Spleen (tissue), 13 donors: ENCODE measurements at places on chromosomes 5 and 9.

DNA sequence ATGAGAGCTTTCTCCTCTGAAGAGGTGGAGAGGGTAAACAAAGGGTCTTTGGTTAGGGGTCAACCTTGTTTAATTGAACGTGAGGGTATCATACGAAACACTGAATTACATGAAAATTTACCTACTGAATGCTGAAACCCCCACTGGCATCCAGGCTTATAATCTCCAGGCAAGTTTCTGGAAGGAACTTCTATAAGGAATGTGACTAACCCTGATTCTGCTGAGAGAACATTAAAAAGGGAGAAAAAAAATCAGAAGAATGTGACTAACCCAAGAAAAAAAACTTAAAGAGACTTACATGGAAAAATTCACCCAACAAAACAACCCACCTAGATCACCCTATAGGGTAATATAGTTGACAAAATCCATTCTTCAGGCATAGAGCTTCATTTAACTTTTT is 55.5 kb downstream of the APC start:
- no peak for DNase-seq

- DNase-seq = no peak
Observed at GRCh38 chr9:89743573-89744254, 138.9 kb downstream of the GADD45G start.

GRCh38 chr5:154278908-154279307 is 88.4 kb downstream of the GALNT10 start:
- DNase-seq = no peak

DNA sequence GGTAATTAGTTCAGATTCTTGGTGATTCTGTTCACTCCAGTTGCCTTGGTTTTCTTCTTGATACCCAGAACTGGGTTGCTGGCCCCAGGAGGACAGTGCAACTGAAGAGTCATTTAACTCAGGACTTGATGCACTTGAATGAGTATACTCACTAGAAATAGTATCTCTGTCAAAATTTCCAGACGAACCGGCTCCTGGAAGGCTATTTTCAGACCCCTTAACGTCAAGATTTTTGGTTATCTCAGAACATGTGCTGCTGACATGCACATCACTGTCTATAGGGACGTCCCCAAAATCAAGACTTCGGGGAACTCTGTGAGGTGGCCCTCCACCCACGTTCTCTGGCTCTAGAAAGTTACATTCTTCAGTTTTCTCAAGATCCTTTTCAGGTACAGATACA is 56.7 kb upstream of the PCA3 start:
- no peak for DNase-seq

DNA sequence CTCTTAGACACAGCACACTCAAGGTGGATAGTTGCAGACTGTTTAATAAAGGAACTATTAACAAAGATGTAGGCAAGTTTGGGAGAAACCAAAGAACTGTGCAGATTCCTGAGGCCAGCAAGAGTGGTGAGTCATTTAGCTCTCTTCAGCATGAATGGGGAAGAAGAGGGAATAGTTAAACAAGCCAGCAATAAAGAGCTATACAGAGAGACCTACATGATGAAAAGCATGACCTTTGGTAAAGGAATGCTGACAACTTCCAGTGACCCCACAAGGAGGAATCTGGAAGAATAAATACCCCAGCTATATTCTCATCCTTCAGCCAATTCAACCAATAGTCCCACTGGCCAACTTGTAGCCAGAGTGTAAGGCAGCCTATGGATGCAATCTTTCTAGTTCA is 706.0 kb upstream of the GRAMD2B start:
- no peak for DNase-seq

DNA sequence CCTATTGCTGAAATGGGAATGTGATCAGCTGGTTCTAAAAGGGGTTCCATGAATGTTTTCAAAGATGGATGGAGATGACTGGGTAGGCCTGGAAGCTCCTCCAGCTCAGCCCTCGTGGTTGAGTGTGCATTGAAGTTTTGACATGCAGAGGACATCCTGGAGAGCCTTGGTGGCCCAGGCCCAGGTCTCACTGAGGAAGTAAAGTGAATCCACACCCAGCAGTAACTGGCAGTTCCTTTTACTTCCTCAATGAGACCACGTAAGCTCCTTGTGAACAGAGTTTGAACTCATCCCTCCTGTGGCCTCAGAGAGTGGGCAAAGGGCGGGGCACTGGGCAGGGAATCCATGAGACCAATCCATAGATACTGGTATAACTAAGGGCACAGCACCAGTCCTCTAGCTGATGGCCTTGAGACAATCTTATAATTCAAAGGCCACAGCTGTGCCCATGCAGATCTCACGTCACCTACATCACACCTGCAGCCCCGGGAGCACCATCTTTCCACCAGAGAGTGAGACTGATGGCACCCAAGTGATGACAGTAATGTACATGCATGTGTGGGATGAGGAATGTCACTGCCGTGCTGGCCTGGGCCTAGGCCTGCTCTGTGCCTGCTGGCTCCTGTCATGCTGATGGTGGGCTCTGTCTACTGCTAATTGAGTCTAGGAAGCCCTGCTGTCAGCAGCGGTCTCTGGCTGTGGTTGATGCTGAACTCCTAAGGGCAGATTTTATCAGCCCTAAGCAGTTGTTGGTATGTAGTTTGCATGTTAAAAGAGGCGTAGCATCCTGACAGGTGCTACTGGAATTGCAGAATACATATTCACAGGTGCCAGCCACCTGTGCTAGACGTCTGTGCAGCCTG is 257.8 kb downstream of the FSTL4 start:
- no peak for DNase-seq

- DNase-seq = no peak
Observed at GRCh38 chr5:80928073-80928472, 32.1 kb upstream of the RASGRF2 start.

DNA sequence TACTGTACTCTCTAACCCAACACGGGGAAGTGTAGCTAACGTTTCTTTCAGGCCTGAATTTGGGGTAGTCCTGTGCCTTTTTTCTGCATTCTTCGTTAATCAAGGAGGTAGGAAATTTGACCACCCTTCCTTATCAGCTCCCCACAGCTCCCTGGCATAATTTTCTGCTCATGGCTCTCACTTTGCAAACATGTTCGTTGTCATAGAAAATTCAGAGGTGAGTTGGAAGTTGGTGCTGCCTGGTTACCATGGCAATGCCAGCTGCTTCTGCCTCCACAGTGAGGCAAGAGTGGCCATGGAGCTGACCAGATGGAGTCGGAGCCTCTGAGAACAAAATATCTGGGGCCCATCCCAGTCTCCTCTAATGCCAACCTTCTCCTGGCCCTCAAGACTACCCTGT is 116.6 kb upstream of the BOD1 start:
- DNase-seq = no peak

- no peak for DNase-seq
Observed at GRCh38 chr9:100619665-100620064, 41.8 kb downstream of the CAVIN4 start.

DNA sequence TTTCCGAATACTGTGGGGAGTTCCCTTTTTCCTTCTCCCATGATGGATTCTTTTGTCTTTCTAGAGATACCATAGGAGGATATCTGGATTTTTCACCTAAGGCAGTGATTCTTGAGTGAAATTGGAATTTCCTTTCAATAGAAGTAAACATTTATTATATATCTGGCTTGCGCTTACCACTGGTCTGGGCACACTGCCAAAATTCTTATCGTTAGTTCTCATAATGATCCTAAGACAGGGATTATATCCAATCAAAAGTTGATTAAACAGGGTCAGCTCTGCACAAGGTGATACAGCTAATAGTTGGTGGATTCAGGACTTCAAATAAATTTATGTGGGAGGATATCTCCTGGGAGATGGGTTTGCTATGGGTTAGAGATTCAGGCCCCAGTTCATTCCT is 9.6 kb downstream of the TLE4 start:
- DNase-seq = no peak

DNA sequence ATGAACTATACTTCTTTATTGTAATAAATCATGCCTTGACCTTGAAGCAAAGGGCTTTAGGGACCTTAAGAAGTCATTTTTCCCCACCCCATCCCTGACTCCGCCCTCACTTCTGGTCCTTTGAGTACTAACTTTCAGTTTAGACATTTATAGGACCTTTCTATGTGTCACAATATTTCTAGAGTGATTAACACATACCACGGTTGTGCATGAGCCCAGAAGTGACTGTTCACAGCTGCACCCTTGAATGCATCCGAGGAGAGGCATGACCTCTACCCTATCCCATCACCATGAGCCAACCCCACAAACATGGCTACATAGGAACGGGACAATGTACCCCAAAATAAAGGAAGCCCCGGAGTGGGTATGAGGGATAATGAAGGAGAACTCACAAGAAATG is 160.3 kb downstream of the HSD17B3 start:
- DNase-seq = no peak

GRCh38 chr5:158049459-158049858 is 190.5 kb upstream of the CLINT1 start:
- DNase-seq = no peak

DNA sequence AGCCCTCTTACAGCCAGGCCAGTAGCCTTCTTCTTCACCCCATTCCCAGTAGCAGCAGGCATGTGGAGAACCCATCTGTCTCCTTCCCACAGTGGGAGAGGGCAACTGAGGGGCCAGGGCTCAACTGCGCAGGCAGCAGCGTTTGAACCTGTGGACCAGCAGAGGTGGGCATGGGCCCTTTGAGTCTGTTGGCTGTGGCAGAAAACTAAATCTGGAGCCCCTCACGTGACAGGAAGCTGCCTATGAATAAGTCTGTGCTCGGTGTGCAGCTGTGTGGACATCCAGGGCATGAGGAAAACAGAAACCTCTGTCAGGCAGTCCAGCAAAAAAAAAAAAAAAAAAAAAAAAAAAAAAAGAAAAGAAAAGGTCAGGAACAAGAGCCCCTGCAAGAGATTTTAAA is 189.2 kb upstream of the NR3C1 start:
- DNase-seq = no peak

GRCh38 chr9:1606253-1606652 is 408.9 kb upstream of the SMARCA2 start:
- no peak for DNase-seq

GRCh38 chr5:32223972-32224609 is 50.0 kb upstream of the GOLPH3 start:
- DNase-seq = no peak

DNA sequence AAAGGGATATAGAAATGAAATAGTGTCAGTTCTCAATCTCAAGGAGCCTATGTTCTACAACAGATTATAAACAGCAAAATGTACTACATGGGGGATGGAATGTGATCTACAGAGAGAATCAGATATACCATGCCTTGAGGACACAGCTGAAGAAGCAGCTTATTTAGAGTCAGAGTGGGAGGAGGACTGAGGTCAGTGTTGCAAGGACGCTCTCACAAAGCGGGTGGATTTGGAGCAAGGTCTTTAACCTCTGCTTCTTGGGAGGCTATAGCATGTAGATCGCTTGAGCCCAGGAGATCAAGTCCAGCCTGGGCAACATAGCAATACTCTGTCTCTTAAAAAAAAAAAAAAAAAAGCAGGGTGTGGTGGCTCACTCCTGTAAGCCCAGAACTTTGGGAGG is 32.8 kb upstream of the PLIN2 start:
- DNase-seq = no peak

- DNase-seq = no peak
Observed at GRCh38 chr5:87263498-87263897, 4.2 kb upstream of the RASA1 start.

- DNase-seq = no peak
Observed at GRCh38 chr5:82494942-82495341, 216.8 kb upstream of the RPS23 start.

- DNase-seq = no peak
Observed at GRCh38 chr5:133141746-133142145, 89.9 kb downstream of the HSPA4 start.

- DNase-seq = no peak
Observed at GRCh38 chr5:515273-515836, 8.9 kb downstream of the SLC9A3 start.

DNA sequence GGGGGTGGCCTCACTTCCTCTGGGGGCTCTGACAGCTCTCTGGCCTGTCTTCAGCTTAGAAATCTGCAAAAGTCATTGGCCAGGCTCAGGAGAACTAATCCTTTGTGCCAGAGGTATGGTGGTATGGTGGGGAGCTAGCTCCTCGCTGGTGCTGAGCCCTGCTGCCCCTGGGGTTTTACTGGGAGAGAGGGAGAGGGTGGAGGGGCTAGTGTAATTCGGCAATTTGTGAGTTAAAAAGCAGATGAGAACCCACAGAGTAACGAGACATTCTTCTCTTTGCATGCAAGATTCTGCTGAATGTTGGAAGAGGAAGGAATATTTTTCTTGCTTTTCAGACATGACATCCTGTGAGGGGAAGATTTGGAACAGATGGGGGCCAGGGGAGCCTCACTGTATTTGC is 65.5 kb upstream of the SPRY4 start:
- no peak for DNase-seq

- DNase-seq = peak; percentile 89
Observed at GRCh38 chr9:130461218-130461630, 16.5 kb downstream of the ASS1 start.

DNA sequence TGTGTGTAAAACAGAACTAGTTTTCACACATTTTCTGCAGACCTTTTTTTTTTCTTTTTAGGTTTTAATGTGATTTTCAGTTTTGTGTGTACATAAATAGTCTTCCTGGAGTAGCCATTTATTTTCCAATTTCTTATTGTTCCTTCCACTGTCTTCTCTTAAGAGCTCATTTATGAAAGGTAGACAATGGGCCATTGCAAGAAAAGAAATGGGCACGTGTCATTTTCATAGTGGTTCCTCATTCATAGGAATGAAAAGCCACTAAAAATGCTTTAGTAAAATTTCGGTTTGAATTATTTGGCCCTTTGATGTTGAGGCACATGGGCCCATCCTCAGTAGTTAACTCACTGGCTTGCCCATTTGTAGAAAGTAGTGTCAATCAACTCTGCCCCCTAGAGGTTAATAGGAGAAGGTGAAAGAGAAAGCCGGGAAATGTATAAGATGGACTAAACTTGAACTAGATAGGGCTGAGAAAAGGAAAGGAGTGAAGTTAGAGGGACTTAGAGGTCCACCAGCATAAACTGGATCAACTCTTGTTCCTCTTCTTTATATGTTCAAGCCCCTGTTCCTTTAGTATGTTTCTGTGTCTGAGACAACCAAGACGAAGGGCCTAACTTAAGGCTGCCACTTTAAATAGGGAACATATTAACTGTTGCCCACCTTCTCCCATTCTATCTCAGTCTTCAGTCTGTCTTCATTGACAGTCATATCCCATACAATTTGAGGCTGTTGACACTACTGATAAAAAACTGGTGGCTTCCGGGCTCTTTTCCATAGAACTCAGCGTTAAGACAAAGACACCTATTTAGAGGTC is 72.6 kb downstream of the SMARCA2 start:
- DNase-seq = no peak

- DNase-seq = no peak
Observed at GRCh38 chr9:97900738-97901565, 21.3 kb downstream of the TRMO start.

GRCh38 chr5:78447775-78448424 is 87.5 kb downstream of the SCAMP1 start:
- DNase-seq = no peak

GRCh38 chr5:67897431-67897830 is 318.1 kb upstream of the PIK3R1 start:
- no peak for DNase-seq

GRCh38 chr5:41410737-41411136 is 99.7 kb downstream of the PLCXD3 start:
- DNase-seq = no peak

GRCh38 chr5:151902215-151902614 is 22.4 kb downstream of the GLRA1 start:
- no peak for DNase-seq
